Stimulated activated CD8-positive, alpha-beta memory T cell treated with anti-CD3 and anti-CD28 coated beads, Interleukin-4, amount 100 ng/mL, for 48 hours (primary cell): ENCODE measurements at places on chromosomes 12 and 14.

GRCh38 chr12:96099986-96100385 is 64.6 kb upstream of the LTA4H start:
- DNase-seq, result no peak

DNA sequence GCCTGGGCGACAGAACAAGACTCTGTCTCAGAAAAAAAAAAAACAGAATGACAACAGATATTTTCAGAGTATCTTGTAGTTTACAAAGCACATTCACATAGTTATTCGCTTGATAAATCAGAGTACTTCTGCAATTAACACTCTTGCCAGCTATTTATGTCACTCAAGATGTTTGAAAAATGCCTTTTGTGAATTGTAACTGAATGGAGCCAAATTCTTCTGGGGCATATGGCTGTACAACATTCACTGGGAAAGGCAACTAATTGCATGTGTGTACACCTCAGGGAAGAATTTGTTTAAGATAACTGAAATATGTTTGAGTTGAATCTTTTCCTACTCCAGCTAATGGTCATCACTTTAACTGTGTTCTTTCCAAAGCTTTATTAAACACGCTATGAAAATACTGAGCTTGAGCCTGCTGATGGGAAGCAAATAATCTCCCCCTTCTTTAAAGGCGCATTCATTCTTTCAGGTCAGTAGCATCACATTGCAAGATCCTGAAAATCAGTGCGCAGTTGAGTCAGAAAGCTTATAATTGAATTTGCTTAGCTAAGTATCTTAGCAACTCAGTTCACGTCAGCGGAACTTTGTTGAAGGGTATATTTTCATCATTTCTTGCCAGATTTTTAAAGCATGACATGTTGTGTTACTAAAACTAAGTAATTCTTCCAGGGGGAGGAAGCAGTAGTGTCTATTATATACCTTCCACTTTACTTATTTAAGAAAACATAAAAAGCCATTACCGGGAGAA is 66.6 kb downstream of the SINHCAF start:
- DNase-seq, result no peak

DNA sequence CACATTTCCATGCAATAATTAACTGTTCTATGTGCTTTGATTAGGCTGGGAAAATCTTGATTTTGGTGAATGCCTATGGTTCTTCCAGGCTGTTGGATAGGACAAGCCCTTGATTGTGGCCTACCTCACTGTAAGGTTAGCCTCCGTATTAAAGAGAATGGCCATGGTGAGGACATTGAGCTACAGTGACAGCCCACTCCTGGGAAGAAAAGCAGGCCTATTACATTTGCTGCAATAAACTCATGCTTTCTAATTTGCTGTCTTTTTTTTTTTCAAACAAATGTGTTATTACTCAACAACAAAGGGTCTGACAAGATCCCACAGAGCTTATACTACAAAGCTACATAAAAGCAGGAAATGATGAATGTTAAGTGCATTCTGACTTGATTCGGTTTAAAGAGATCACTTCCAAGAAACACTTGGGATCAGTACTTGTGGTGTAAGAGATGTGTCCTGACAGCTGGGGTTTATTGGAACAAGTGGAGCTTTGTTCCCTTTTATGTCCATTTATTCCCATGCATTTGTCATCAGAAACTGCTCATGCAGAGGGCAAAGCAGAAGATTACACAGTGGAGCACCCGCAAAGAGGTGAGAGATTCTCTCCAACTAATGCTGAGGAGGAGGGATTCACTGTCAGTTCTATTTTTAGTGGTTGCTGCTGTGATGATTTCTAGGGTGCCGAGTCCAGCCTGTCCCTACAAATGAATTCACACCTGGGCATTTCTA is 29.1 kb upstream of the KCNK10 start:
- no peak for DNase-seq

- DNase-seq, result no peak
These were observed 745 bp upstream of the ADCY4 start for GRCh38 chr14:24335461-24336171.

- DNase-seq, result no peak
These were observed 60.5 kb upstream of the NUDT4 start for GRCh38 chr12:93317227-93317626.

GRCh38 chr12:109545826-109546225 is 27.5 kb downstream of the MMAB start:
- no peak for DNase-seq

- DNase-seq, result no peak
These were observed 27.5 kb downstream of the RMST start for GRCh38 chr12:97490141-97490540.

GRCh38 chr14:94689218-94689984 is 77.2 kb downstream of the SERPINA3 start:
- DNase-seq, result peak; percentile 79

DNA sequence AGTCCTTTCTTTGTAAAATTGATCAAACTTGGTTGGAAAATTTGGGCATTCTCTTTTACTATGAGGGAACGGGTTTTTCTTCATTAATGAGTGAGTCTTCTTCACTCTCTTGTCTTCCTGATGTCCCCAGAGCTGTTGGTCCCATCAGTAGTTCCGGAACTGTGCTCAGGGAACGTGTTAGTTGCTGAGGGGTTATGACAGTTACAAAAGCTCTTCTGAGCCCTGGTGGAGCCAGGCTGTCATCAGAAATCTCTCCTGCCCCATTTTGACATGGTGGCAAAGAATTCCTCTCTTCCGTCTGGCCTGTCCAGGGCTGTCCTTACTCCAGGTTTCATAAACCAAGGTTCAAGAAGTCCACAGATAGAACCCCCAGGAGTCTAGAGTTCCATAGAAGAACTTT is 208.5 kb downstream of the SLC41A2 start:
- DNase-seq, result no peak

GRCh38 chr12:65924716-65925115 is 100.4 kb downstream of the HMGA2 start:
- no peak for DNase-seq

DNA sequence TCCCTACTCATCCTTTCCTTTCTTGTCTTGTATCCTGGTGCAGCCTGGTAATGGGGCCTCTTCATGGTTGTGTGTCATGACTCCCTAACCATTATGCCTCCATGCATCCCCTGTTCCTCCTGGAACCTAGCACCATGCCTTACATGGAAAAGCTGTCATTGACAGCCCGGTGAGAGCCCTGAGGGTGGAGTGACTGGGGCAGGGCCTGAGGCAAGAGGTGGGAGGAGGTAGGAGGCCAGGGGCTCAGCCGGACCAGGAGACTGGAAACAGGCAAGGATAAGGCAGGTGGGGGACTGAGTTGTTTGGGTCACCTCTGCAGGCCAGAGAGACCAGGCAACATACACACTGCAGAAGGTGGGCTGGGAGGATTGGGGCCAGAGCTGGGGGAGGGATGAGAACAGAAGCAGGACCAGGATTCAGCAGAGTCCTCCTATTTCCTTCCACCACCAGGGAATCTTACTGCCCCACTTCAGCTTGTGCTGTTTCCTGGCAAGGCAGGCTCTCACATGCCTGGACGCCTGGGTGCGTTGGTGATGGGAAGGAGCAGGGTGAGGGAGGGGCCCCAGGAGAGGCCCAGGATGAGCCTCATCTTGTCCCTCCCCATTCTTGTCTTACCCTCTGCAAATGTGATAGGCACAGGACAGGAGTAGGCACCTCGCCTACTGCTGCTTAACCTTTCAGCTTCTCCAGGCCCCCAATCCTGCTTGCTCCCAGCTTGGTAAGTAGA is at the start of gene LTB4R2:
Gene LTB4R2, plus strand, starts transcription at position 603 of the 727 bp plus-strand sequence. CDS start 525 bp downstream, outside the sequence.
- DNase-seq, result no peak

DNA sequence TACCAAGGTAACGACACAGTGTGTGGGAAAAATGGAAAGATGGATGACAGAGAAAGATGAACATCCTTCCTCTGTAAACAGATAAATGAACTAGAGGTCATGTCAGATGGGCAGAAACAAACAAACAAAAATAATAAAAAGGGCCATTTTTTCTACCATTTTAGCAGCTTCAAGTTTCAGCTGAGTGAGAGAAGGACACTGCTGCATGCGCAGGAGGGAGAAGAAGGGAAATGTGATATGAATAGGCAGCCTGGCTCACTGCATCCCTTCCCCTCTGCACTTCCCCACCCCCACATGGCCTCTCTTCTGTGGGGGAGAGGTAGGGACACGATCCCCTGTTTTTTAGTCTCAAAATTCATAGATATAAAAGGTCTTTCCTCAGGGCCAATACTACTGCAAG is 492.0 kb downstream of the NELL2 start:
- no peak for DNase-seq

GRCh38 chr12:57632958-57633840 is at the start of gene B4GALNT1:
Gene B4GALNT1 (minus strand): TSS chr12:57633201. CDS start chr12:57632132, 1,069 bp downstream.
- peak; percentile 78 for DNase-seq

DNA sequence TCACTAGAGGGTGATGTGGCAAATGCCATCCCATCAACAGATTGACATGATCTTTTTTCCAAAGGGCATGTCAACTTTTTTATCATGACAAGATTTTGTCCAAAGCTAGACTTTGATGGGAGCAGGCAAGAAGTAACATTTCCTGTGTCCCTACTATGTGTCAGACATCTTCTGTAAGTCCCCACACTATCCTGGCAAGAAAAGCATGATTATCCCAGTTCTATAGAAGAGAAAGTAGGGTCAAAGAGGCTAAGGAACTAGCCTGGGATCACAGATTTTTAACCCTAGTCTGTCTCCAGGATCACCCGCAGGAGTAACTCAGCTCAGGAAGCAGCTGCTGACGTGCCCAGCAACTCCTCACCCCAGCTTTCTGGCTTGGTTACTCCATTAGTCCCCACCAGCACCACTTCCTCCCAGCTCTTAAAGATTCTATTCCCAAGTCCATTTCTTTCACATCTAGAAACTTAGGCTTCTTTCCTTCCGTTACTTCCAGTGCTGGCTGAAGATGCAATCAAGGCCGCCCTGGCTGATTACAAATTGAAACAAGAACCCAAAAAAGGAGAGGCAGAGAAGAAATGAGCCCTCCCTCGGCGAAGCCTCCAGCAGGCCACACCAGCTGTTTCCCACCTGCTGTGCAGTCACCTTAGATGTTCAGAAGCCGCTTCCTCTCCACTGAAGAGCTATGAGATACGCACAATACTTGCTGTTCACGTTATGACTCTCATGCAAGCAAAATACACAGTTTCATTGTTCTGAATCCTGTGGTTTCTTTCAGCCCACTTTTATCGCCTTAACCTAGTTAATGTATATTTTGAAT is 6.2 kb downstream of the ISCU start:
- peak; percentile 73 for DNase-seq

GRCh38 chr12:96057986-96058553 is 22.7 kb upstream of the LTA4H start:
- DNase-seq, result no peak

DNA sequence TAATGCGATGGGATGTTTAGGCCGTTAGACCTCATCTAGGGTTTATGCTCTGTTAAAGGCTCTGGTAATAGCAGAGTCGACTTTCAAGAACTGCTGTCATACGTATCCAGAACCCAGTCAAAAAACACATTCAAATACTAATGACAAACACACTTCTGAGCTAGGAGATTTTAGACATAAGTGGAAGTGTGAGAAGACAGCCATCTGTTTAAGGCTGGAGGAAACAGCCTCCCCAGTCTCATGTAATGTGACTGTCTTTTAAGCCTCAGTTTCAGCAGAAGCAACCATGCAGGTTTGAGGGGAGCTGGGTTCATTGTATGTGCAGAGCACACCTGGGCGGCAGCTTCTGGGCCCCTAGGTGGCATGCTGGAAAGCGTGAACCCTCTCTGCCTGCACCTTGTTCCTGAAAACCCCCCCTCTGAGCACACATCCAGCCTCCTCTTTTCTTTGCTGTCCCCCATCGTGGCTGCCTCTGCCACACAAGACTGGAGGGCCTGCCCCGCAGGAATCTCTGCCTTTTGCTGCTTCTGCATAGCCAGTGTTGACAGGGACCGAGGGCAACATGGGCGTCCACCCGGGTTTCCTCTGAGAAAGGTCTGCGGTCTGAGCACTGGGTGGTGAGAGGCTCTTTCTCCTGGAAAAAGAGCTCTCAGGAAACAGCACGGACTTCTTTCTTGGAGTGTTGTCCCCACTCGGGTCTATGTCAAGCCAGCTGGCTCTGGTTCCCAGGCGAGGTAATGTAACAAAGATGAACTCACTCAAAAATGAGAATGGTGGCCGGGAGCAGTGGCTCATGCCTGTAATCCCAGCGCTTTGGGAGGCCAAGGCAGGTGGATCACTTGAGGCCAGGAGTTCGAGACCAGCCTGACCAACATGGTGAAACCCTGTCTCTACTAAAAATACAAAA is 11.6 kb downstream of the WNT5B start:
- DNase-seq, result no peak

DNA sequence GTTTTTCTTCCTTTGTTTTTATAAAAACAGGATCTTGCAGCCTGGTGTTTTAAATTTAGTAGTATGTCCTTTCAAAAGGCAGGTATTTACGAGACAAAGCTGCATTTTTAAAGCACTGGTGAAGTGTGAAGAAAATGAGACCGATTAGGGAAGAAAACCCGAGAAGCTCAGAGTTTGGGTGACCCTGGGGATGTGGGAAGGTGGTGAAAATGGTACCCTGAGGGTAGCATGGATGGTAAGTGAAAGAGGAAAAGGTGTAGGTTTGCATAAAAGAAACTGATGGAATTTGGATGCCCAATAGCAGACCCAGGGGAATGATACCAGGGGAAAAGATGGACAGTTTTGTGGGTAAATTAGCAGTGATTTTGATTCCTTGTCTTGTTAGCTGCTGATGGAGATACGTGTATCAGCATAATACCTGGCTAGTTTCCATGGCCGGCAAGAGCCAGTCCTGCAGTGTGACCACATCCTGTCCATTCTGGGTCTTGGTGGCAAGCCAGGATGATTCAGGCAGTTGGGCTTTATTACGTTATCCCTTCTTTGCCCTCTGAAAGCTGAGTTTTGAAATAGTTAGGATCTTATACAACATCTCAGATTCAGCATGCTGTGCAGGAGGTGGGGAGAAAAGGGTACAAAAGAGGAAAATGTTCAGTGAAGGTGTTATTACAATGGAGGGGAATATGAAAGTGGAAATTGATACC is 8.9 kb downstream of the BICD1 start:
- no peak for DNase-seq

- DNase-seq, result no peak
These were observed 135.0 kb upstream of the TMEM132C start for GRCh38 chr12:128131955-128132354.

- DNase-seq, result no peak
These were observed 501.0 kb downstream of the EGLN3 start for GRCh38 chr14:33449703-33450395.

- DNase-seq, result no peak
These were observed 35.9 kb upstream of the TMTC2 start for GRCh38 chr12:82650627-82651337.

DNA sequence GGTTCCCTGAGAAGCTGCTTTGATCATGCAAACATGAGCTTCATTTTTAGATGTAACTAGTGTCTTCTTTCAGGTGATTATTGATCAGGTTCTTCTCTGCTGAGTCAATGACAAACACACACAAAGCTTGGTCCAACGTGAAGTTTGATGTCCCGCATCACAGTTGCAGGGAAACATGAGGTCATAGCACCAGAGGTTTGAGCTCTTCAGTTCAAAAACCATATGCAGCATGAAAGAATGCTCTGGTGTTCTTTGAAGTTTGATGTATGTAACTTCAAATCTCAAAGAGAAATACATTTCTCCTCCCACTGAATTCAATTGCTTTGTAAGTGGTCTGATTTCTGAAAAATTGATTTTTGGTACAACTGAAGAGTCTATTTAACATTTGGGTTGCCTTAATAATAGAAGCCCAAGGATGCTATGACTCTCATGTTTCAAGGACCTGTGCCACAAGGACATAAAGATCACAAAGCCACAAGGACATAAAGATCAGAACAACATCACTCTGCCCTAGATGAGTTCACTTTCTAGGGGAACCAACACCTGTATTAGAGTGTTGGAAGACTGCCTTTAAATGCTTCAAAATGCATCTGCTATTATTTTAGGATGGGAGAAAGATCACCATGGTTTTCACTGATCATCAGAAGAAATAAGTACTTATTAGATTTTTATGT is 31.1 kb upstream of the AMIGO2 start:
- no peak for DNase-seq
